KBM-7 (cell line): ENCODE measurements at places on chromosomes 16 and 17.

GRCh38 chr17:78315355-78316114 lies 44.3 kb downstream of the SOCS3 start:
- no peak for DNase-seq

DNA sequence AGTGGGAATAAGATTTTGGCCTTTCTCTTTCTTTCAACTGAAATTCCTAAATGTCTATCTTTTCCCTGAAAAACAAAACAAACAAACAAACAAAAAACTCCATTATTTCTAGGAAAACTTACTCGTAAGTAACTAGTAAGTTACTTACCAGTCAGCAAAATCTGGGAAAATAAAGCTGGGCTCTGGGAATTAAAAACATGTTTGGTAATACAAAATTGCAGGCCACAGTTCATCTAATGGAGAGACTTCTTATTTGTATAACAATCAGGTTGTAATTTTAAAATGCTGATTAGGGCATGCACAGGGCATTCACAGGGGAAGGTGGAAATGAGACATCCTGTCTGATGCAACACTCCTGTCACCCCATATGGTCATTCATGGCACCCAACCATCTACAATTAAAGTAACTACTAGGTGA lies 3.8 kb upstream of the WIPI1 start:
- DNase-seq = no peak

GRCh38 chr17:50052241-50052796 lies 3.6 kb upstream of the ITGA3 start:
- no peak for DNase-seq

GRCh38 chr16:87253536-87253935 lies 63.7 kb downstream of the C16orf95 start:
- DNase-seq = no peak

GRCh38 chr16:7584561-7584960 lies 251.9 kb downstream of the RBFOX1 start:
- DNase-seq = no peak

- no peak for DNase-seq
Measured at GRCh38 chr17:62888765-62889164, 77.3 kb upstream of the TANC2 start.

DNA sequence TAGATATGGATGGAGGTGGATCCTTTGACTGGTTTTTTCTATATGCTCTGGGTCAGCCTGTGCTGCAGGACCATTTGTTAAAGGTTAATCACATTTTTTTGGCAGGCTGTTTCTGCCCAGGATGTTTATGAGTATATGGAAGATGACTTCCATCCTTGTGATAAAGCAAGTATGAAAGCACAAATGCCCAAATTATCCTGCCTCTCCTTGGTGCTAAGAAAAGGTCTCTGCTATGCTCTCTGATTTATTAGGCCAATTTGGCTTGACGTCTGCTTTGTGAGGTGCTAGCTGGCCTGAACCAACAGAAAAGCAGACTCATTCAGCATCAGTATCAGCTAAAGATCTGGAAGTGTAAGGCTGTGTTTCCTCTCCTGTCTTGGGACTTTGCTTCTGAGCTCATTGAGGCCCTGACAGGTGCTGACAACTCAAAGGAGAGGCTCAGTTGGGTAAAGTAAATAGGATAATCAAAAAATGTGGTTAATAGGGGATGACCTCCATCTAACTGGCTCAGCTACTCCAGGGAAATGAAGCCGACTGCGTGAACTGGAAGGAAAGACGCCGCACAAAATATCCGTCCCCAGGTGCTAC lies 15.2 kb downstream of the ANKRD40 start:
- no peak for DNase-seq

- DNase-seq = peak; percentile 67
Measured at GRCh38 chr17:27489045-27489715, 32.9 kb downstream of the KSR1 start.

DNA sequence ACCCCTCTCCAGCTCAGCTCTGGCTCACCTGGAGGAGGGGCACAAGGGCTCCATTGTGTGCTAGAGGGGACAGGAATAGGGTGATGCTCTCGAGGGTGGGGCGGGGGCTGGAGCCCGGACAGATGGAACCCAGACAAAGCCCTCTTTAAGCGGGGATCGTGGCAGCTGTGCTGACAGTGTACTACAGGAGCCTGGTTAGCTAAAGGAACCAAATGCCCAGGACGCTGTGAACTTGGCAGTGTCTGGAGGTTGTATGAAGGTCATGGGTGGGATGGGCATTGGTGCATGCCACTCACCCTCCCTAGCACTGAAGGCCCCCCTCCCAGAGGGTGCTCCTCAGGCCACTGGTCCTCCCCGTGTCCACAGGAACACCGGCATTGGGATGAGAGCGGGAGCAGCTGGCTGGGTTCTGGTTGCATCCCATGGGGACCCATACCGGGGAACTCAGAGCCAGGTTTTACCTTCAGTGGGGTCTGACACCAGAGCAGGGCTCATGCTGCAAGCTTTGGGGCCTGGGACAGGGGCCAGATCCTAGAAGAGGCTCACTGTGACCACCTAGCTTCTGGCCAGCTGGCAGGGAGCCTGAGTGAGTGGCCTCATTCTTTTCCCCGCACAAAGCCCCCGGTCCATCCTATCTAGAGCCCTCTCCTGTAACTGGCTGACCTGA lies 11.9 kb downstream of the KIF19 start:
- DNase-seq = no peak

DNA sequence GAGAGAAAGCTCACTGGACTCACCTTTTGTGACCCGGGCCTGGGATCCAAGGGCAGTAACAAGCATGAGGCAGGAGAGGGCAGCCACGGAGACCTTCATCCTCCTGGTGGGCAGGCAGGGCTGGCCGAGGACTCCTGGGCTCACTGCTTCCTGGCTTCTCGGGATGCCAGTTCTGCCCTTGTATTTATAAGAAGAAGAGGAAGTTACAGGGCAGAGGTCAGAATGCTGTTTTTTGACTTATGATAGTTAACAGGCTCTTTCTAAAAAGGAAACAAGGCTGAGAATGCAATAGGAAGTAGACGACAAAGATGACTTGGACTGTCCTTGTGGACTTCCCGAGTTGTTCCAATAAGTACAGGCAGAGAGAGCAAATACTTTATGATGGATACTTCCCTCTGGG lies at the start of gene CCL23:
Gene CCL23, minus strand, starts transcription at position 174 of the 400 bp plus-strand sequence. Its CDS starts 75 bp downstream, at position 99.
- DNase-seq = peak; percentile 20

DNA sequence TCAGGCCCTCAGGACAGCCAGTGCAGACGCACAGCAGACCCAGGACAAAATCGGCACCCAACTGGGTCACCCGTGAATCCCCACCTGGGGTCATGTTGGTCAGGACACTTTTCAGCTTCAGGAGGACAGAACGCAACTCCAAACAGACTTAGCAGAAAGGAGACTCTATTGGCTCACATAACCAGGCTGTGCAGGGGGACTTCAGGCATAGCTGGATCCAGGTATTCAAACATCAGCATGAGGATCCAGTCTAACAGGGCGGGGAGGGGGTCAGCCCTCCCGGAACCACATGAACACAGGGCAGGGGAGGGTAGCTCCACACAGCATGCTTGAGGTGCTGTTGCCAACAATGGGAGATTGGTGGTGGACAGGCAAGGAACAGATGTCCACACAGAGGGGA lies 22.0 kb downstream of the ZNF469 start:
- no peak for DNase-seq

DNA sequence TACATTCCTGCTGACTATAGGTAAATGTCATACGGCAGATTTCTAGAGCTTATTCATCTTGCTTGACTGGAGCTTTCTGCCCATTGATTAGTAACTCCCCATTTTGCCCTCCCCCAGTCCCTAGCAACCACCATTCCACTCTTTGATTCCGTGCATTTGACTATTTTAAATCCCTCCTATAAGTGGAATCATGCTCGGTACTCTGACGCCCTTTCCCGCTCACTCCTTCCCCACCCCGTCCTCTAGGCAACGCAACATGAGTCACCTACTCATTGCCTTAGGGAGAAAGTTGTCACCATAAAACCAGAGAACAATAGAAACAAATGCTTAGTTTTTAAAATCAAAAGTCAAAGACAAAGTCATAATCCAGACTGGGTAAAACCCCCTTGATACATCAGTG lies 45.5 kb upstream of the RBBP6 start:
- DNase-seq = no peak

DNA sequence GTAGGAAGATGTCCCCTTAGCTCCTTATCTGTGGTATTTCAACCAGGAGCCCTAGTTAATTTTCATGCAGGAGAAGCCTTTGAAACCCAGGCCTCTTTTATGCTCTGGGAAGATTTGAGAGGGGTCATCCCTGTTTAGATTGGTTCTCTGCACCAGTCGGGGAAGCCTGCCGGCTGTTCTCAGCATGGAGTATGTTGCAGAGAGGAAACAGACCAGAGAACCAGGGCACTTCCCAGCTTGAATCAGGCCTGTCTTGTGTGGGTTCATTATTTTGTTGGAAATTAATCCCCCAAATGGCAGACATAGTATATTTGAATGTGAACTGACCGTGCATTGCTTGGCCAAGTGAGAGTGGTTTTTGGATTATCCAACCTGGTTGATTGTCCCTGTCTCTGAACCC lies 1082.1 kb upstream of the RBFOX1 start:
- DNase-seq = no peak

DNA sequence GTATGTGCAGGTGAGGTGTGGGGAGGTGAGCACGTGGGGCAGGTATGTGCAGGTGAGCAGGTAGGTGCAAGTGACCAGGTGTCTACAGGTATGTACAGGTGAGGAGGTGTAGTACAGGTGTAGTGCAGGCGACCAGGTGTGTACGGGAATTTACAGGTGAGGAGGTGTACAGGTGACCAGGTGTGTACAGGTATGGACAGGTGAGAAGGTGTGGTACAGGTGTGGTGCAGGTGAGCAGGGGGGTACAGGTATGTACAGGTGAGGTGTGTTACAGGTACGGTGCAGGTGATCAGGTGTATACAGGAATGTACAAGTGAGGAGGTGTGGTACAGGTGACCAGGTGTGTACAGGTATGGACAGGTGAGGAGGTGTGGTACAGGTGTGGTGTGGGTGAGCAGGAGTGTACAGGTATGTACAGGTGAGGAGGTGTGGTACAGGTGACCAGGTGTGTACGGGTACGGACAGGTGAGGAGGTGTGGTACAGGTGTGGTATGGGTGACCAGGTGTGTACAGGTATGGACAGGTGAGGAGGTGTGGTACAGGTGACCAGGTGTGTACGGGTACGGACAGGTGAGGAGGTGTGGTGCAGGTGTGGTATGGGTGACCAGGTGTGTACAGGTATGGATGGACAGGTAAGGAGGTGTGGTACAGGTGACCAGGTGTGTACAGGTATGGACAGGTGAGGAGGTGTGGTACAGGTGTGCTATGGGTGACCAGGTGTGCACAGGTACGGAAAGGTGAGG lies 12.8 kb upstream of the DBNDD1 start:
- DNase-seq = peak; percentile 28

DNA sequence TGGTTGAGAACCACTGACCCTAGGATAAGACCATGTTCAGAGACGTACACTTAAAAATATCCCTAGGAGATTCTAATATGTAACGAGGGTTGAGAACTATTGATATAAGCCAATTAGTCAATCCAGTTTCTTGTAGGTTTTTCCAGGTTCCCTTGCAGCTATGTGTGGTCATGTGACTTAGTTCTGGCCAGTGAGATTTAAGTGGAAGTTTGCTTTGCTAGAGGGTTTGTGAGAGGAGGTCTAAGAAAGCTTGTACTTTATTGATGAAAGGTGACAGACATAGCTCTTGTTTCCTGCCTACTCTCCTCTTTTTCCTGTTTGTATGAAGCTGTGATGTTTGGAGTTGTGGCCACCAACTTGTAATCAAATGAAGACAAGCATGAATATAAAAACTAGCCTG lies 110.1 kb upstream of the SIAH1 start:
- no peak for DNase-seq

DNA sequence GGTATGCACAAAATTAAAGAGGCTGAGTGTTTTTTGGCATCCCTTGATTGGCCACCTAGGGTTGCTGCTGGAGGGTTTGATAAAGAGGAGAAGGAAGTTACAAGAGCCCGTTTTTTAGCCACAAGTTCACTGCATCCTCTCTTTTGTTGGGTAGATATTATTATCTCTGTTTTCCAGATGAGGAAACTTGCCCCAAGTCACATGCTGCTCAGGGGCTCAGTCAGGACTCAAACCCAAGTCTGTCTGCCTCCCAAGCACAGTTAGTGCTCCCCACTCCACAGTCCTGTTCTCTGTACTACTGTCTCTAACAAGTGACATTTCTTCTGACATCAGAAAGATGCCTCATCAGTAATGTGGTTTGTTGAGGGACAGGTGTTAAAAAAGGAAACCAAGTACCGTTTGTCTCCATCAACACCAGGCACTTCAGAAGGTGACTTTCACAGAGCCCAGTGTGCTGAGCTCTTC lies 1.4 kb downstream of the NT5M start:
- DNase-seq = peak; percentile 81

GRCh38 chr16:16861546-16861945 lies 482.6 kb downstream of the NPIPA7 start:
- peak; percentile 57 for DNase-seq

- no peak for DNase-seq
Measured at GRCh38 chr16:13856398-13856797, 63.6 kb upstream of the ERCC4 start.

DNA sequence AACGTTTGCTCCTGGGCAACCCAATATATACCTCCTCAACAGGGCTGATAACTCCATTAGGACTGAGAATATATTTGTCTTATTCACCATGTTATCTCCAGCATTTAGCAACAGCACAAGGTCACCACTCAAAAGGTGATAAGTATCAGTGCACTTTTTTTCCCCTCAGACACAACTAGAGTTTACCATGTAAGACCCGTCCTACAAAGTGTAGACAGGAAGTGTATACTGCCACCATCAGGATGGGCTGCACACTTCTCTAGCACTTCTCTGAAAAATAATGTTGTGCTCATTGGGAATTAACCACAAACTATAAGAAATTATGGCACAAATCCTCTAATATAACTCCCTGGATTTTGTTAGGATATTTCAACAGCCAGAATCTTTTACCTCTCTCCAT lies 5.7 kb upstream of the VAT1L start:
- DNase-seq = peak; percentile 34

DNA sequence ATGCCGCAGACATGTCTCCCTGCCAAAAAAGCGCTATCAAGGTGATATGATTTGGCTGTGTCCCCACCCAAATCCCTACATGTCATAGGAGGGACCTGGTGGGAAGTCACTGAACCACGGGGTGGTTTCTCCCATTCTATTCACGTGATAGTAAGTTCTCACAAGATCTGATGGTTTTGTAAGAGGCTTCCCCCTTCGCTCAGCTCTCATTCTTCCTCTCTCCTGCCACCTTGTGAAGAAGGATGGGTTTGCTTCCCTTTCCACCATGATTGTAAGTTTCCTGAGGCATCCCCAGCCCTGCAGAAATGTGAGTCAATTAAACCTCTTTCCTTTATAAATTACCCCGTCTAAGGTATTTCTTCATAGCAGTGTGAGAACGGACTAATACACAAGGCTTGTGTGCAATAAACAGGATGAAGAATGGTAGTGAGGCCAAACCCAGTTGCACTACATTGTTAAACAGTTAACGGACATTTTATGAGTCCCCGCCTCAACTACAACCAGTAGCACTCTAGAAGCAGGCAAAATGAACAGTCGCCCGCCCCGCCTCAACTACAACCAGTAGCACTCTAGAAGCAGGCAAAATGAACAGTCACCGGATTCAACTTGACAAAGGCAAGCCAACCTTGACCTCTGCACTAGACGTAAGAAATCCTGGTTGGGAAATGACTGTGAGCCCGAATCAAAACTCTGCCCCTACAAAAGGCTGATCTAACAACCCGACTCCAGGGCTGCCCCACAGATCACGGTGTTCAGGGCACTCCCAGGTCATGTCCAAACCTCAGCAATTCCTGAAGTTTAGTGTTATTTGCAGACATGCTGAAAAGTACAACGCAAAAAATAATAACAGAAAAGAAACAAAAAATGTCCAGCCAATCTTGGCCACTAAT lies 26.3 kb downstream of the VPS53 start:
- peak; percentile 74 for DNase-seq
